ENCODE measurements at places on chromosomes 12 and 14.

GRCh38 chr14:89418452-89418851, 1.4 kb upstream of the FOXN3 start:
- DNase-seq, result no peak

- DNase-seq, result no peak
Observed at GRCh38 chr14:72565149-72565559, 328.7 kb downstream of the DPF3 start.

- DNase-seq, result peak; percentile 38
Observed at GRCh38 chr12:63821781-63822251, 22.7 kb upstream of the SRGAP1 start.

DNA sequence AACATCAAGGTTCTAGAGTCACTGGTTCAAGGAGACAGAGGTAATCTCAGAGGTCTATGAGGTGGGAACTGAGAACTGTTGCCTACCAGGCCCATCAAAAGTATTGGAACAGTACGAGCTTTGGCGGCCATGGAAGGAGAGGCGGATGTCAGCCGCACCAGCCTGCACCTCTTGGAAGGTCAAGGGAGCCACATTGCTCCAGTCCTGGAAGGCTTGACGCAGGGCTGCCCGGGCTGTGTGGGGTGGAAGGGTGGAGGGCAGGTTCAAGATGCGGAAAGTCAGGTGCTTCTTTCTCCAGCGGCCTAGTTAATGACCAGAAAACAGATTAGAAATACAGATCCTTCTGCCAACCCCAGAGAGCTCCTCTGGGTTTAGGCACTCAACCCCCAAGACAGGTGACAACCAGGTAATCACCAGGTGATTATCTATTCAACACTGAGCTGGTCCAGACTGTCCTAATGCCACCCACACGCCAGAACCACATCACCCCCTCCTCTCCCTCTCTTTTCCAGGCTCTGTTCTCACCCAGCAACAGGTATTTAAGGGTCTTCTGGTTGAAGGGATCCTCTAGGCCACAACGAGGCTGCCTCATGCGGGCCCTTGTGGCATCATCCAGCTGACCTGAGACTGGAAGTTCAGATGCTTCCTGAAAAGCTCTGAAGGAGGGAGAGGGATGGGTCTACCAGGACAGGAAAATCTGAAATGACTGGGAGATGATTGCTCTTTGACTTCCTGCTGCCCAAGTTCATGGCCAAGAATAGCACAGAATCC, 2.0 kb downstream of the MMP19 start:
- no peak for DNase-seq

- DNase-seq, result no peak
Observed at GRCh38 chr14:103366741-103367140, 18.5 kb upstream of the MARK3 start.

DNA sequence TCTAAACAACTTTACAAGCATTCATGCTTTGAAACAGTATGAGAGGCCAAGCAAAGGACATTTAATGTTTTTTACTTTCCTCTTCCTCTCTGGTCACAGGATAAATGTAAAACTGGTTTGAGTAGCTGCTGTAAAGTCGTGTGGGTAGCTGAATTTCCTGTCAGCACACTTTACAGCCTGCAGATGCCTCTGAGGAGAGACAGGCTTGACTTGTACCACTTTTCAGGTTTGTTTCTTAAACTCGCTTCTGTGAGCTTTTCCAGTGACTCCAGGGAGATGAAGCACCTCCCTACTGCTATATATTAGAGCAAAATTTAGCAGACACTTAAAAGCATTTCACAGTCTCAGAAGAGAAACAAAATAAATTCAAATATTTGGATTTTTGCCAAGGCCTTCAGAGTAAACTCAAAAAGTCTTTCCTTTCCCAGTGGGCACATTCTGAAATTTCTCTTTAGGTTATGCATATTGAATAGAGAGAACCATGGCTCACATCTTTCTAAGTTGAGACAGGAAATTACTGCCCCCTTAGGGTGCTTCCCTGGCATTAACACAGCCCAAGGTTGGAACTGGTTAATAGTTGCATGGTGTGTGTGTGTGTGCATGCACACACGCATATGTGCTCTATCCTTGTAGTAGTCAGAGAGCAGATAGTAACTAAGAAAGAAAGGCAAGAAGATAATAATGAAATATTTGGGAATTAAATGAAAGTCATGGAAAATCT, 557.3 kb upstream of the MIS18BP1 start:
- DNase-seq, result no peak

- peak; percentile 50 for DNase-seq
Observed at GRCh38 chr14:36981832-36982529, 190.4 kb downstream of the SLC25A21 start.

GRCh38 chr12:93087840-93088610, 158.9 kb upstream of the EEA1 start:
- DNase-seq, result no peak

DNA sequence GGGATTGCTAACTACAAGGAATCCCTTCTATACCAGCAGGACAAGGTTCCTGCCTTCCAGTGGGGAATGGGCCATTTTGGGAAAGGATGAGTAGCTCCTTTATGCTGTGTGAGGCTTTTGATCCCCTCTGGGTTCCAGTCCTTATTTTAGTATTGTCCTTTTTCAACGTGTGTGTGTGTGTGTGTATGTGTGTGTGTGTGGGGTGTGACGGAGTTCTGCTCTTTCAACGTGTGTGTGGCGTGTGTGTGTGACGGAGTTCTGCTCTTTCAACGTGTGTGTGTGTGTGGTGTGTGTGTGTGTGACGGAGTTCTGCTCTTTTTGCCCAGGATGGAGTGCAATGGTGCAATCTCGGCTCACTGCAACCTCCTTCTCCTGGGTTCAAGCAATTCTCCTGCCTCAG, 27.4 kb downstream of the RAB35 start:
- DNase-seq, result no peak

DNA sequence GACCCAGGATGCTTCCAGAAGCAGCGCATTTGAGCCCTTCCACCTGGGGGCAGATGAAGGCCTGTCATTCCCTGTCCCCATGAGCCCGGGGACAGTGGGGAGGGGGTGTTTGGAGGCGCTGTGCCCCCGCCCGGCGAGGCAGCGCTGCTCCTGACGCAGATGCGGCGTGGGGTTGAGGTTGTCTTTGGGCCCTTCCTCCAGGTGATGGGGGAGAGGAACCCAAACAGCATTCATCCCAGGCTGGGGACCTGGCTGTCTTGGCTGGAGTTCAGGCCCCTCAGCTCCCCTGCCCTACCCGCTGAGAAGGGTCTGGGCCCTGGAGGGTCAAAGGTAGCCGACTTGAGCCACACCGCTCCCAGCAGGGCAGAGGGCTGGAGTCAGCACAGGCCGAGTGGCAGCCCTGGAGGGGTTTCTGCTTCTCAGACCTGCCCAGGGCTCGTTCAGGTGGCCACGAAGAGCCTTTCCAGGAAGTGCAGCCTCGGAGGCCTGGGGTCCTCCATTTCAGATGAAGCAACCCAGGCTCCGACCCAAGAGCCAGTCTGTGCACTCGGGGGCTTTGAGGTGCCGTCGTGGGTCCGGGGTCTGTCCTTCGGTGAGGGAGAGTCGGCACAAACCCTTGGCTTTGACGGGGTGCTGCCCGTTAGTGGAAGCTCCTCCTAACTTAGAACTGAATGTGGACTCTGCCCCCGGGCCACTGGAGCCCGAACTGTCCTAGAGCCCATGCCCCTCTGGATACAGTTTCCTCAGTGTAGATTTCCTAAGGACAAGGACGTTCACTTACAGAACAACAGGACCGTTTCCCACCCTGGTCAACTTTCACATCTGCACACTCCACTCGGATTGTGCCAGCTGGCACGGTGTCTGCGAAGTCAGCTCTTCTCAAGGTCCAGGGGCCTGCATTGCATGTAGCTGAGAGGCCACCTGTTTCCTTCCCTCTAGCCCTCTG, 16.1 kb downstream of the ACADS start:
- no peak for DNase-seq

GRCh38 chr12:45543887-45544286, 185.6 kb upstream of the ARID2 start:
- peak; percentile 65 for DNase-seq

GRCh38 chr12:93802293-93802692, 125.1 kb downstream of the CRADD start:
- DNase-seq, result no peak

GRCh38 chr14:37617864-37618365, 22.5 kb downstream of the TTC6 start:
- DNase-seq, result no peak

- peak; percentile 99 for DNase-seq
Observed at GRCh38 chr12:120234643-120235368, 30.7 kb downstream of the PXN start.

GRCh38 chr12:24191117-24191516, 241.6 kb upstream of the SOX5 start:
- DNase-seq, result no peak

DNA sequence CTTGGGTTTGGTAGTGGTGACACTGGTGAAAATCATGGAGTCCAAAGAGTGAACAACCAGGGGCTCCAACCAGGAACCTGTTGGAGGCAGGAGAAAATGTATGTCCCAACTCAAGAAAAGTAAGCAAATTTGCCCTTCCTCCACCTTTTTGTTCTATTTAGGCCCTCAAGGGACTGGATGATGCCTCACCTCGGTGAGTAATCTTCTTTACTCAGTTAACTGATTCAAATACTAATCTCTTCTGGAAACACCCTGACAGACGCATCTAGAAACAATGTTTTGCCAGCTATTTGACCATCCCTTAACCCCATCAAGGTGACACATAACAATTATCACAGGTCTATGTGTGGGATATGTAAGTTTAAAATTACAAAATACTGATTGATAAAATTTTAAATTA, 272.4 kb upstream of the FOXG1 start:
- DNase-seq, result no peak

DNA sequence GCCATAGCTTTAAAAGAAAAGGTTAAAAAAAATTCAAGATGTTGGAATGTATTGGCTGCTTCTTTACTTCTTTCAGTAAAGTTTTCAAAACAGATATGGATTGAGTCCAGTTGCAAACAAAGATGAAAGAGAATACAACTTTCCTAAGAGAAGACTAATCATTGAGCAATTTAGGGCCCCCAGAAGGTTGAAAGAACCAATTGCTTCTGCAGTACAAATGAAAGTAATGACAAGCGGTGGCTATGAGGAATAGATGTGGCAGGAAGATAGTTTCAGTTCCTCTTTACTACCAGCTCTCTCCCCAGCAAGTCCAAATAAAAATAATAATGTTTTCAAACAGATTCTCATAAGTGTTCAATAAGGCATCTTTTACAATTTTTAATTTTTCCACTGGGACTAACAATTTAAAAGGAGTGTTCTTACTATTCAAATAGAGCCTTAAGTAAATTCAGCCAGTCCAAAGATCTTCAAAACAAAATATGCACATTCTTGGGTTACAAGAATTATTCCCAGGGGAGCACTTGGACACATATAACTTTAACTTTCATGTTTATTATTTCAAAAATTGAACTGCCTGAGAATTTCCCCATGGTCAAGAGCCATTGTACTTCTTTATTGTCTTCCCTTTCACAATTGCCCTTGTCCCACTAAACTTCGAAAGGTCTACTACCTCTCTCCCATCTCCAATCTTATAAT, 62.3 kb upstream of the PPP1R12A start:
- no peak for DNase-seq

DNA sequence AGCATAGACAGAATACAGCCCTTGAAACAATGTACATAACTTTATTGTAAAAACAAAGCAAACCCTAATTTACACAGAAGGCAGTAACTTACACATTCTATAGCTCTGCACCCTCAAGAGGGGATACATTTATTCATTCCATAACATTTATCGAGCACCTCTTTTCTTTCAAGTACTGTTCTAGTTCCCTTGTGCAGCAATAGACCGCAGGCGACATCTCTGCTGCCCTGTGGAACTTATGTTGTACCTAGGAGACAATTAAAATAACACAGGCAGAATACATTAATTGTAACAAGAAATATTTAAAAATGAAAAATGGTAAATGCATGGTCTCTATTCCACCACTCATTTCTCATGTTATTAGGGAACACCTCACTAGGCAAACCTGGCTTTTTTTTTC, 1.4 kb upstream of the ARHGDIB start:
- no peak for DNase-seq

GRCh38 chr14:55340482-55340881, 69.3 kb downstream of the FBXO34 start:
- DNase-seq, result no peak

DNA sequence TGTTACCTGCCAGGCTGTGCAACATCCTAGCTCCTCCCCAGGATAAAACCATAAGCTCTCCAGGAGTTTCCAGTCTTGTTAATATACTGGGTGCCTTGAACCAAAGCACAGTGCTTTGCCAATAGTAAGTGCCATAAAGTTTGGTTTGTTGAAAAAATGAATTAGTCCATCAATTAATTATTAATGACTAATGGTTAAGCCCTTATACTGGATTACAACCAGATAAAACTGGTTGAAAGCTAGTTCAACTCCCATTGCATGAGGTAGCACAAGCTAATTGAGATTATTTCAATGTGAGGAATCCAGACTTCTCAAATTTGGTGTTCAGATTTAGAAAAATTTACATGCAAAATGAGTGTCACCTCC, 1.6 kb upstream of the KRT3 start:
- DNase-seq, result no peak

GRCh38 chr14:25049568-25050268, at the start of gene STXBP6:
TSS of gene STXBP6 (minus strand) at chr14:25050147. CDS start at chr14:24974818, 75,329 bp downstream.
- DNase-seq, result peak; percentile 46

DNA sequence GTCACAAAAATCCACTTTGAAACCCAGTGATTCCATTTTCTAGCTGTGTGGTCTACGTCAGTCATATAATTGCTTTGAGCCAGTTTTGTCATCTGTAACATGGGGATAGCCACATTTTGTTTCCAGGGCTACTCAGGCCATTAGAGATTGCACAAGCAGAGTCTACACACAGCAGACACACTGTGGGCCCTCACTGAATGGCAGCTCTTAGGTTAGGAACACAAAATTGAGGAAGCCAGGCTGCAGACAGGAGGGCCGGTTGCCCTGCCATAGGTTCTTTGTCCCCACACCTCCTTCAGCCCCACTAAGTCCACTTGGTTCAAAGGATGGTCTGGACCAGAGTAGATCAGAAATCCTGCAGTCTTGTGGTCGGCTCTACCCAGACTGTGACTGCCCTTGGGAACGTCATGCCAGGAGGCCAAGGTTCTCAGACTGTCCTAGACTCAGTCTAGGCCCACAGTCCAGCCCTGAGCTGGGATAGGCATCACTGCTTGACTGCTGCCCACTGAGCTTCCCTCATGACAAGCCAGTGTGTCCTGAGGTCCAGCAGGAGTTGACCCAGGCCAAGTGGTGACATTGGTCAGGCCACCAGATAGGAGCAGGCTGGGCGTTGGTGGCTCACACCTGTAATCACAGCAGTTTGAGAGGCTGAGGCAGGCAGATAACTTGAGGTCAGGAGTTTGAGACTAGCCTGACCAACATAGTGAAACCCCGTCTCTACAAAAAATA, 3.8 kb upstream of the MYH7 start:
- no peak for DNase-seq

GRCh38 chr14:23033251-23033727, 1.4 kb downstream of the PSMB5 start:
- DNase-seq, result no peak

- DNase-seq, result no peak
Observed at GRCh38 chr14:53161758-53162435, 8.8 kb upstream of the DDHD1 start.

- DNase-seq, result no peak
Observed at GRCh38 chr12:71134405-71134804, 23.4 kb downstream of the TSPAN8 start.

GRCh38 chr12:3962631-3963483, 89.7 kb upstream of the PARP11 start:
- no peak for DNase-seq
